ENCODE measurements at places on chromosomes 2 and 18.
A peak's percentile ranks its signal among the peaks of the same experiment; 100 is the strongest.

- DNase-seq: no peak
These were observed 50.6 kb downstream of the PMAIP1 start for GRCh38 chr18:59950215-59950944.

- DNase-seq: peak; percentile 1
These were observed 918 bp downstream of the EIF5B start for GRCh38 chr2:99338029-99338585.

DNA sequence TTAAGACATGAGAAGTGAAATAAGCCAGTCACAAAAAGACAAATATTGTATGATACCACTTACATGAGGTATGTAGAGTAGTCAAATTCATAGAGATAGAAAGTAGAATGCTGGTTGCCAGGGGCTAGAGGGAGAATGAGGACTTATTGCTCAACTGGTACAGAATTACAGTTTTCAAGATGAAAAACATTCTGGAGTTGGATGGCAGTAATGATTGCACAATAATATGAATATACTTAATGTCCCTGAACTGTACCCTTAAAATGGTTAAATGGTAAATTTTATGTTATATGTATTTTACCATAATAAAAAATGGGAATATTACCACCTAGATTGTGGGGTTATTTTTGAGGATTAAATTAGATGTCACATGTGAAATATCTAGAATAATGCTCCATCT, 341.2 kb downstream of the CLIP4 start:
- no peak for DNase-seq

DNA sequence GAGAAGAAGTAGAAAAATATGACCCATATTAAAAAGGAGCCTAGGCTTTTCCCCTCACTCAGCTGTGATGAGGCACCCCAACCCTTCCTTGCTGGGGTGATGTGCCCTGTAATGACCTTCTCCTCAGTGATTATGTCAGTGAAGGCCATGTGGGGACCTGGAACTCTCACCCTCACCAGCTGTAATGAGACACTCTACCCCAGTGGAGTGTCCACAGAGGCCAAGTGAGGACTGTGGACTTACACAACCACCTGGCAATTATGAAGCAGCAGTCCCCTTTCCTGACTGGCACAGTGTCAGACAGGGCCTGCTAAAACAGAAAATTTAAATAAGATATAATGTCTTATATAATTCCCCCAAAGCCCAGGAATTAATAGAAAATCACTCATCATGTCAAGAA, 54.2 kb downstream of the SEMA4F start:
- no peak for DNase-seq

DNA sequence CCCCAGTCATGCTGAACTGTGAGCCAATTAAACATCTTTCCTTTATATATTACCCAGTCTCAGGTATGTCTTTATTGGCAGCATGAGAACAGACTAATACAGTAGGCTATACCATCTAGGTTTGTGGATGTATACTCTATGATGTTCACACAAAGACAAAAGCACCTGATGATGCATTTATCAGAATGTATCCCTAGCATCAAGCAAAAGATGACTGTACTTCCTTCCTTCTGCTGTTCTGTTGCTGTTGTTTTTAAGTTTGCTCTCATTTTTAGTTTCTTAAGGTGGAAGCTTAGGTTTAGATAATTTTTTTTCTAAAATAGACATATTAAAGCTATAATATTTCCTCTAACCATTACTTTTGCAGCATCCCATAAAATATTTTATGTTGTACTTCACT, 12.4 kb downstream of the ZSCAN30 start:
- DNase-seq: no peak

DNA sequence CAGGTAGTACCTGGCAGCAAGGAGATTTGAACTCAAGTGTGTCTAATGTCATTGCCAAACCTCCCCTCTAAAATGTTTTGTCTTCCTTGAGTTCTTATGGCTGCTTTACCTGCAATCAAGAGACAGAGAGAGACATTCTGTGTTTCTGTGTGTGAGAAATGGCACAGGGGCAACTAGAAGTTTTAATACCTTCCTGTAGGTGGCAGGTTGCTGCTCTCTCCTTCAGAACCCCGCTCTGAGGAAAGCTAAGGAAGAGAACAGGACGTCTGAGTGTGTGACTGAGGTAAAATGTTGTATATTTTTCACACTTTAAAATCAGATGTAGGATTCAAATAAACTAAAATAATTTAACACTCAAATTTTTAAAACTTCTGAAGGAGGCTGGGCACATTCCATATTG, 19.2 kb downstream of the DTNA start:
- DNase-seq: no peak

GRCh38 chr2:119350311-119350998, 16.2 kb downstream of the C2orf76 start:
- no peak for DNase-seq

DNA sequence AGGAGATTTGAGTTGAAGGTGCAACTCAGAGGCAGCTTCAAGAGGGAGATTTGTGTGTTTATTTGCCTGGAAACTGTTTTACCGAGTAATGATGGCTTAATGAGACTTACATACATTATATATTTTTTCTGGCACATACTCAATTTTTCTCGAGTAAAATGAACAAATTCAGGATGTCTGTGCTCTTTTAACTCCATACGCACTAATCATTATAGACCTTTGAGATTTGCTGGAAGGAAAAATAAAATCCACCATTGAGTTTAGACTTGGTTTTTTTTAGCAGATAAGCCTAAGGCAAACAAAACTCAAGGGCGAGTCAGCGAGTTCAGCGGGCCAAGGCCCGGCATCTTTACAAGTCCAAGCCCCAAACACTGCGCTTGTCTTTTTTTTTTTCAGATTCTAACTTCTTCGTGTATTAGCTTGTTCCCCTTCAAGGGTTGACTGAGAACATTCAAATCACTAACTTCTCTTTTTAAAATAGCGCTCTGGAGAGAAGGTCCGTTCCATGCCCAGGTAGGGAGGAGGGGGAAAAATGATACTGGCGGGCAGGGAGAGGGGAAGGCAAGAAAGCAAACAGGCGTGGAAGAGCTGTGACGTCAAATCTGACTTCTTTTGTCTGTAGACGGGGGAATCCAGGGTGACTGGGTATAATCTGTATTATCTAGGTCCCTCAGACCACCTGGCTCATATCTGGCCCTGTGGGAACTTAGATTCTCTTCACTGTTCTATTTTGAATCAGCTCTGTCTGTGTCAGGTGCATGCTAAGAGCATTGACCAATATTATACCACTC, 72.7 kb upstream of the MAP3K20 start:
- DNase-seq: no peak

GRCh38 chr2:157903626-157904025, 27.5 kb upstream of the ACVR1 start:
- no peak for DNase-seq

GRCh38 chr2:15993232-15993610, 52.9 kb downstream of the MYCN start:
- DNase-seq: no peak

GRCh38 chr2:108980076-108980475, 8.9 kb downstream of the EDAR start:
- DNase-seq: no peak

GRCh38 chr2:71938659-71939587, 208.7 kb downstream of the CYP26B1 start:
- DNase-seq: no peak

- no peak for DNase-seq
These were observed 741.4 kb upstream of the LRRTM4 start for GRCh38 chr2:78263571-78263970.

DNA sequence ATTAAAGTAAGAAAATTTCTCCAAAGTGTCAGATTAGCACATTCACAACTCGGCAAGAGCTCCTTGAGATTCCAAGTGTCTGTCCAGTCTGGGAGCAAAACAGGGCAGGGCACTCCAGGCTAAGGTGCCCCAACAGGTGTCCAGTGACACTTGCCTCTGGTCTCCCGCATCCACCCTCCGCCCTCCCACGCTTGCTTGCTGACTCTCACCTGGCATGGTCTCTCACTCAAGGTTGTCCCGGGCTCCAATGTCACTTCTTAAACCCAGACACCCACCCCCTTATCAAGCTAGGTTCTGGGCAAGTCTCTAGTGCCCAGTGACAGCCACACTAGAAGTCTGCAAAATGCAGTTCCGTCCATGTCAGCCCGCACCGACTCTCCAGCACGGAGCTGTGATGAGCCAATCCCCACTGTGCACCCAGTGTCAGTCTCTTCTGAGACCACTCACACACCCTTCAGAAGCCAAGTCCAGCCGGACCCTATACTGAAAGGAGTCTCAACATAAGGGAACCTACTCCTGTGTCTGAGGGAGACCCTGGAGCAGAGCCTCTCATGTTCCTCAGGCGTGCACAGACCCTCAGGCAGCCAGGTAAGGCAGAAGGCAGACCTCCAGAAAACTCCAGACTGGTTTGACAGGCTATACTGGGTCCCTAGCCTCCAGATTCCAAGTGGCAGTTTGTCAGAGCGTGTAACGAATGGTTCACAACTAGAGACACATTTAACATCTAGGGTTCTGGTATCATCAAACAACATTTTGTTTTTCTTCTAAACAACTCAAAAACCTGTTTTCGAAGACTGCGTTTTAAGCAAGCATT, 45.6 kb downstream of the HDLBP start:
- no peak for DNase-seq

GRCh38 chr18:7633171-7633570, 66.1 kb downstream of the PTPRM start:
- no peak for DNase-seq

DNA sequence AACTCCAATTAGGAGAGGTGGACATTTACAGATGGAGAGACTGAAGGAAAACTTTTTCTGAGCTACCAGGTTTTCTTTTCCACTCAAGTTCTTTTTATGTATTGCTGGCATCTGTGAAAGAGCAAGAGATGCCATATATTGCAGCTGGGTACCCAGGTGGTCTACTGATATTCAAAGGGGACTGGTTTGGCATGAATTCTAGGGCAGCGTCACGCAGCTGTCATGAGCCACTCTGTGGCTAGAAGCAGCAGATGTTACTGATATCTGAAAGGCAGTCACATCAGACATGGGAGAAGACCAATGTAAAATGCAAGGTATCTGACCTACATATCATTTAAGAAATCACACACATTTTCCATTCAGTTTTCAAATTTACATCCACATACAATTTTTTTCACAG, 408.8 kb downstream of the GALNT13 start:
- no peak for DNase-seq

GRCh38 chr2:233832869-233833311, 21.4 kb downstream of the HJURP start:
- DNase-seq: peak; percentile 8

DNA sequence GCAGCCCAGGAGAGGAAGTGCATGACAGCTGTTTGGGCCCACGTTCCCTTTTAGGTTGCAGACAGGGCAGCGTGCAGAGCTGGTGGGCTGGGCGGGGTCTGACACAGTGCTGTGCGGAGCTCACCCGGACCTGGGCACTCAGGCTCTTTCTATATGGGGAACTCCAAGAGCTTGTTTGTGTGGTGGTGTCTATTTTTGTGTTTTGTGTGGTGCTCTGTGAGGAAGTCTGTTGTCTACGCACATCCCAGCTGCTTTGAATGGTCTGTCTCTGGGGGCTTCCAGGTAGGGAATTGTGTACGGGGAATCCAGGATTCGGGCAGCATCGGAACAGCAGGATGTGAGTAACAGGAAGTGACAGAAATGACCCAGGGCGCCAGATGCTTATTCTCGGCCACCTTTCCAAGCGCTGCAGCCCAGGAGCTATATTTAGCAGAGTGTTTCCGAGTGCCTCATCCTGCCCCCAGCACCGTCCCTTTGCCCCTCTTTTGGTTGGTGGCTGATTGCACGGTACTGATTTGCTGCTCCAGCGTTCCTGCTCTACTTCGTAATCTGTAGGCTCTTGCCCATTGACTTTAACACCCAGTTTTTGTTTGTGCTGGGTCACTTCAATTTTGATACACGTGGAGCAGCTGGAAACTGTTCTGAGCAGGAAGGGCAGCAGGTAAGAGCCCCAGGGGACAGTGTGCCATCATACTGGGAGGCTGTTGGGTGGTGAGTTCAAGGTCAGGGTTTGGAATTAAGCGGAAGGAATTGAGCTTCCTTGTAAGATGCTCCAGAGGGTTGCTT, 64.7 kb downstream of the DGKD start:
- no peak for DNase-seq

GRCh38 chr18:22170421-22171257, 1.2 kb downstream of the GATA6 start:
- no peak for DNase-seq

DNA sequence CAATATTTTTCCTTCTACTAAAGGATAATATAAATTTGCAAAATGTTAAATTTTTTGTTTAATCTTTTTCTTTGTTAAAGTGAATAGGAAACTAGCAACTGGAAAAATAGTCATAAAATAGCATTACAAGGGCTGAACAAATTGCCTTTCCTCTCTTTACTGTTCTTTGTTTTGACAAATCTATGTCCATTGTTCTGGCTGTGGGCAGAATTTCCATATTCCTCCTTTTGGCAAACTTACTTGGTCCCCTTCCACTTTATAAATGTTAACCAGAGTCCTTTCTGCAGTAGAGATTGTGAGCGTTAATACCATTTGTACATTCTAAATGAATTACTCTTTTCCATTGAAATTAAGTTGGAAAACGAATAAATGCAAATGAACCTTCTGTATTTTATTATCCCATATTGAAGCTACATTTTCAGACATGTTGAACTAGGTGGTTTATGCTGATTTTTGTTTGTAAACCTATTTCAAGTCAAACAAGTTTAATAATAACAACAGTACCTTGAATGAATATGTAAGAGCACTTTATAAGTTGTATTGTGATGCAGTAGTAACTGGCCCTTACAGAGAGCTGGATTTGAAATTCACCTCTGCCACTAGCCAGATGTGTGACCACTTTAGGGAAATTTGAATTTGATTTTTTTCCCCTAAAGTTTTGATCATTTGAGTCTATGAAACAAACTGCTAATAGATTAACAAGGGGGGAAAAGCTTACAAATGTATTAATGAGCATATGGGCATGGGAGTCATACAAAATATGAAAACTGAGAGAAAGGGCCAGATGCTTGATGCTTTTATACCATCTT, 3.3 kb downstream of the RNF125 start:
- no peak for DNase-seq

- no peak for DNase-seq
These were observed 40.0 kb downstream of the EPC2 start for GRCh38 chr2:148684507-148684906.

GRCh38 chr2:55168221-55169154, 63.6 kb downstream of the CLHC1 start:
- peak; percentile 42 for DNase-seq

DNA sequence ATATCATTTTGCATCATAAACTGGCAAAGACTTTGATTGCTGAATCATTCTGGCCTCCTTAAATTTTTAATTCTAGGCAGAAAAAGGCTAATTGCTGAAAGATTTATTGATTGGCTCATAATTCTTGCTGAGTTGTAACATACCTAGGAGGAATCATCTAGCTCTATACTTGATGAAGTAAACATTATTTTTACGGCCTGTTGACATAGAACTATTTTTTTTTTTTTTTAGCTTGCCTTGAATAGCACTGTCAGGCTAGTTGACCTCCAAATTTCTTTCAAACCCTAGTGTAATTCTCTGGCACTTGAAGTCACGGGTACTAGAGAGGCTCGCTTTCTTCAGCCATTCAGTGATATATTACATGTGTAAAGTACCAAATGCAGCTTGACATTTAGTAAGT, 2.8 kb downstream of the SERPINB12 start:
- DNase-seq: no peak

DNA sequence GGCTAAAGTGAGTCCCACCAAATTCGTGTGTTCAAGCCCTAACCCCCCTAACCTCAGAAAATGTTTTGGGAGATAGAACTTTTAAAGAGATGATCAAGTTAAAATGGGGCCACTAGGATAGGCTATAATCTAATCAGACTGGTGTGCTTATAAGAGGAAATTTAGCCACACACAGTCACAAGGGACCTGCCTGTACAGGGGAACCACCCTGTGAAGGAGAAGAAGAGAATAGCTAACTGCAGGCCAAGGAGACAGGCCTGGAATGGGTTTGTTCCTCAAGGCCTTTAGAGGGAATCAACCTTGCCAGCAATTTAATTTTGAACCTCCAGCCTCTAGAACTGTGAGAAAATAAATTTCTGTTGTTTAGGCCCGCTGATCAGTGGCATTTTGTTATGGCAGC, 36.0 kb upstream of the TANK start:
- no peak for DNase-seq

Measured in NCI-H748 treated with DMSO at 0.1 percent for 48 hours (cell line).